Stimulated activated naive CD4-positive, alpha-beta T cell treated with Interleukin-2 at 50 U/mL for 16 hours (primary cell): ENCODE measurements at places on chromosomes 13 and 19.

DNA sequence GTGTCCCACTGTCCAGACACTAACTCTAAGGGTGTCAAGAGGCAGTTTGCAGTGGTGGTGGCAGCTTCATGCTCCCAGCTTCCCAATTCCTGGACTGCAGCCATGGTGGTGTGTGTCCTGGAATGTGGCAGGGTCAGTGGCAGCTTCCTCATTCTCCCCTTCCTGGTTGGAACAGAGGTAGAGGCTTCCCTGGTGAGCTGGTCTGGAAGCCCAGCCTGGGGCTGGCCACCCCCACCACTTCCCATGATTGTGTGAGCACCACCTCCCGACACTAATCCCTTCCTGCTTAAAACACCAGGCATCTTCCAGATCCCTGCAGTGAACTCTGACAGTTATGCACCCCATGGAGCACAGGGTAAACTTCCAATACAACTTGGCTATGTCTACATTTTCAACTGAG is 134.9 kb downstream of the RAP2A start:
- DNase-seq, result no peak

DNA sequence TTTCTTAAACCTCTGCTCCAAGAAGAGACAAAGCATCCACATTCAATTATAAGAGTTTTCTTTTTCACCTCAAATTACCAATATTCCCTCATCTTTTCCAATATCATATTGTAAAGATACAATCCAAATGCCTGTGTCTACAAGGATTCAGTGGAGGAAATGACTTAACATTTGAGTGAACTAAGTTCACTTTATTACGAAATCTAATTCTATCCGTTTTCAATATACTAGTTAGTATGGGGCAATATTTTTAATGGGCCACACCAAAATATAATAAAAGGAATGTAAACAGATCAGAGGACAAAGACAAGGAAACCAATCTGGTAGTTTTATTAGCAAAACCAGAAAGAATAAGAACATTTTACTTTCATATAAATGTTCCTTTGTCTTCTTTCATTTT is 136.0 kb downstream of the DCLK1 start:
- no peak for DNase-seq

- DNase-seq, result no peak
Observed at GRCh38 chr19:5800361-5801270, 4.3 kb upstream of the NRTN start.

GRCh38 chr13:25654322-25654721 is 282.5 kb downstream of the ATP8A2 start:
- no peak for DNase-seq

DNA sequence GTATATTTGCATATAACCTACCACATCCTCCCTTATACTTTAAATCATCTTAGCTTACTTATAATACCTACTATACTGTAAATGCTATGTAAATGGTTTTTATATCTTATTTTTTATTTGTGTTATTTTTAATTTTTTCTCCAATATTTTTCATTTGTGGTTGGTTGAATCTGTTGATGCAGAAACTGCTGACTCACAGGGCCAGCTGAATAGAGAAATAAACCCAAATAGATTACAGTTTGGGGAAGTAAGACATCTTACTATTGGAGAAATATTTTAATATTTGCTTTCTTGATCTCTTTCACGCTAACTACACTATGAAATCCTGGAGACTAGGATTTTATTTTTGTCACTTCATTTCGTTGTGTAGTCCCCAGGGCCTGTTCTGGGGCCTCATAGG is 7.1 kb downstream of the SMAD9 start:
- no peak for DNase-seq

- no peak for DNase-seq
Observed at GRCh38 chr19:46715975-46716671, 791 bp downstream of the PRKD2 start.
